Mesothelial cell of epicardium (in vitro differentiated cells): ENCODE measurements at places on chromosomes 3 and 15.
A peak's percentile ranks its signal among the peaks of the same experiment; 100 is the strongest.

GRCh38 chr3:196931828-196932587, 10.3 kb downstream of the NCBP2 start:
- DNase-seq: no peak

- DNase-seq: no peak
Measured at GRCh38 chr15:69807721-69808120, 290.0 kb downstream of the TLE3 start.

GRCh38 chr3:106204160-106204868, 335.5 kb upstream of the CBLB start:
- no peak for DNase-seq

DNA sequence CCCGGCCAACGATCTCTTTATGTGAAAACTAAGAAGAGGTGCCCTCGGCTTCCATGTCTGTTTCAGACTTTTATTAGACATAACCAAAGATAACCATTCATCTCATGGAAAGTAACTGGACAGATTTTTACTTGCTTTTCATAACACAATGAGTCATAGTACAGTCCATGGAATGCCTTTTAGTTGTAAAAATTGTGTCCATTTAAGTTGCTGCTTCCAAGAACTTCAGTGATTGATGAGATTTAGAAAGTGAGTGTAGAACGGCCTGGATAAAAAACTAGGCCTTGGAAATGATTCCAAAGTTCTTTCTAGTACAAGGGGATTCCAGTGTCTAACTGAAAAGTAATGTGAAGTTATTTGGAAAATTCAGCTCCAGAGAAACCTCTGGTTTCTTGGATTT, 10.8 kb downstream of the EIF2AK4 start:
- no peak for DNase-seq

- DNase-seq: no peak
Measured at GRCh38 chr3:59319442-59319841, 269.6 kb upstream of the CFAP20DC start.

- peak; percentile 44 for DNase-seq
Measured at GRCh38 chr3:24773798-24774197, 279.1 kb upstream of the THRB start.

- no peak for DNase-seq
Measured at GRCh38 chr15:42159381-42160015, 3.1 kb upstream of the PLA2G4F start.

DNA sequence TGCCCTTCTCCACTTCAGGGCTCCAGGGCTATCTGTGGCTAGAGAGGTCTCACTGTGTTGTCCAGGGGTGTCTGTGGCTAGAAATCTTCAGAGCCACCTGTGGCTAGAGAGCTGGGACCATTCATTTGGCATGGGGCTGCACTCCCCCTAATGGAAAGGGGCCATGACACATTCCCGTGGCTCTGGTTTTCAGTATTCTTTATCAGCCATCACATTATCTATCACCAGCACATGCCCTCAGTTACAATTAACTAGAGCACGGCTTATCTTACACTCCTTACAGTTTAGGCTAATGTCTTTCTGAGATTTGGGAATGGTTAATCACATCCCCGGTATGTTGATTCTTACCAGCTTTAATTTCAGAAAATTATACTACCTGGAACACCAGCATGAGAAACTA, 128.6 kb downstream of the RORA start:
- no peak for DNase-seq

DNA sequence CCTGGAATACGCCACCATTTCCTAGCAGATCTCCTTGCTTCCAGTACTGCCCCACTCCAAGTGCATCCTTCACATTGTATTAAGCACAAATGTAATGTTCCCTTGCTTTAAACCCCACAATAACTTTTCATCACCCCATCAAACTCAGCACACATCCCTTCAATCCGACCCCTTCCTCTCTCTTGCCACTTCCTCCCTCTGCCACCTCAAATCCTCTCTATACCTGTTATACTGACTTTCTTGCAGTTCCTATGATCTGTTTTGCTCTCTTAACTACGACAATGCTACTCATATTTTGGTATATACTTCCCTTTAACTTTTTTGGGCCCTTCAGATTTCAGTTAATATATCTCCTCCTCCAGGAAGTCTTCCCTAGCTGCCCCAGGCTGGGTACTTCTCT, 14.1 kb downstream of the PARL start:
- DNase-seq: no peak

DNA sequence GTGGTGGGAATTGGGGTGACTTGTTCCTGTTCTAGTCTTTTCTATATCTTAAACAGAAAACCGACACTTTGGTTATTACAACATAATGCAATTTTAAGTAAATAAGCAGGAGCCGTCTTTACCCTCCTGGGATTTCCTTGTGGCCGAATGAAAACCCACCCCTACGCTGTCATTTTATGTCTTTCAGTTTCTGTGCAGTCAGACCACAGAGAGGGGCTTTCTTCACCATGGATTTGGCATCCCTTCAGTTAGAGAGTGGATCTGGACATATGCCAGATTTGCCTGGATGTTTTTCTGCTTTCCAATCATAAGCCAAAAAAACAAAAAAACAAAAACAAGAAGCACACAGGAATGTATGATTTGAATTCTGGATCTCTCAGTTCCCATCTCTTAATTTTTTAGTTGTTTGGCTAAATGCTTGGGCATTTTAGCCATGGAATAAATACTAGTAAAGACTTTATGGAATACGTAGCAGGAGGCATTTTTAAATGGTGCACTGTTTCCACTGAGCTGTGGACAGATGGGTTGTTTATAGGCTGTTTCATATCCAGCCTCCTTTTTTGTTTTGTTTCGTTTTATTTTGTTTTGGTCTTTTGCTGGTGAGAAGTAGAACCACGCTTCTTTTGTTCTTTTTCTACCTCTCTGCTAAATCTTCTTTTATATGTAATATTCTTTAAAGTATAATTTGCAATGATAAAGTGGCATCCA, 272.9 kb downstream of the FEZF2 start:
- no peak for DNase-seq

GRCh38 chr3:136305879-136306278, 55.7 kb downstream of the PCCB start:
- no peak for DNase-seq

GRCh38 chr3:35707904-35708303, 68.6 kb downstream of the ARPP21 start:
- DNase-seq: no peak

DNA sequence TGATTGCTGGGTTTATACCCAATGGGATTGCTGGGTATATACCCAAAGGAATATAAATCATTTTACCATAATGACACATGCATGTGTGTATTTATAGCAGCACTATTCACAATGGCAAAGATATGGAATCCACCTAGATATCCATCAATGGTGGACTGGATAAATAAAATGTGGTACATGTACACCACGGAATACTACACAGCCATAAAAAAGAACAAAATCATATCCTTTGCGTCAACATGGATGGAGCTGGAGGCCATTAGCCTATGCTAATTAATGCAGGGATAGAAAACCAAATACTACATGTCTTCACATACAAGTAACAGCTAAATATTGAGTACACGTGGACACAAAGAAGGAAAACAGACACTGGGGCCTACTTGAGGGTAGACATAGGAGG, 22.6 kb downstream of the MNS1 start:
- DNase-seq: no peak

DNA sequence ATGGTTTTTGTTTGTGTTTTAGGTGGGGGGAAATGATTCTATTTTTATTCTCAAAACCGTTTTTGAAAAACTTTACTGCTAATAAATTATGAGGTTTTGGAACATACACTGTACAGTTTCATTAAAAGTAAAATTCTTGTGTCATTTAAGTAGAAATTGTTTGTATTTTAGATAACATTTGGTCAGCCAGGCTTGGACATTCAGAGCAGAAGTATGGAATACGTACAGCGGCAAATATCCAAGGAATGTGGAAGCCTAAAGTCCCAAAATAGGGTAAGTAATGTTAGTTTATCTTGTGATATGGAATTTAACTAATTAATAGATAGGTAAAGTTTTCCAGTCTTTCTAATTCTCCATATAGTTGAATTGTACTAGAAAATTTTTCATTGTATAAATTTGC, 96.6 kb downstream of the SPRED1 start:
- no peak for DNase-seq

- no peak for DNase-seq
Measured at GRCh38 chr3:133943639-133944141, 48.0 kb upstream of the RAB6B start.

DNA sequence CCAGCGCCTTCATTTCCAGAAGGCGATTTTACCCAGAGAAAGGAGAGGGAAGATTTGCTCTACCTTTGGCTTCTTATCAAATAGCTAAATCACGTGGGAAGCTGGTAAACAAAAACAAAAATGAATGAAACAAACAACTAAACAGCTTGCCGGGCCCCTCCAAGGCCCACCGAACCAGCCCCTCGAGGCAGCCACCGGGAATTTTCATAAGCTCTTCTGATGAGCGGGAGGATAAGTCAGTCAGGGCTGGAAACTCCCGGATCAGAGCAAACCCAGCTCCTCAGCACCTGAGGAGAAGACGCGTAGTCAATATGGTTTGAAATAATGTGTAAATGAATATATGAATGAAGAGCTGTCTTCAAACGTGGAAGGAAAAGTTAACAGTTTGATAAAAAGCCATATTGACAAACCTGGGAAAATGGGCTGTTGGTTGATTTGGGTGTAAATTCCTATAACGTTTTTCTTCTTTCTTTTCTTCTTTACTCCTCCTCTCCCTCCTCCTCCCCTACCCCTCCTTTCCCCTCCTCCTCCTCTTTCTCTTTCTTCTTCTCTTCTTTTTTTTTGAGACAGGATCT, 10.7 kb downstream of the RPLP1 start:
- DNase-seq: no peak

DNA sequence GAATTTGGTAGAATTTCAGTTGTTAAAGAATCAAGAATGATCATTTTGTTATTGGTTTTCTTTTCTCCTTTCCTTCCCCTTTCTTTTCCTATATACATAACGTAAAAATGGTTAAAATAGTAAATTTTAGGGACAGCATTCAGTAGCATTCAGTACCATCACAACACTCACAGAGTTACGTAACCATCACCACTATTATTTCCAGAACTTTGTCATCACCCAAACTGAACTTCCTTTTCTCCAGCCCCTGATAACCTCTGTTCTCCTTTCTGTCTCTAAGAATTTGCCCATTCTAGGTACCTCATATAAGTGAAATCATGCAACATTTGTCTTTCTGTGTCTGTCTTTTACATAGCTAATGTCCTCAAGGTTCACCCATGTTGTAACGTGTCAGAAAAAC, 165.3 kb downstream of the AKAP13 start:
- no peak for DNase-seq
